Amygdala (tissue), 56 donors: ENCODE measurements at places on chromosomes 3 and 15.

DNA sequence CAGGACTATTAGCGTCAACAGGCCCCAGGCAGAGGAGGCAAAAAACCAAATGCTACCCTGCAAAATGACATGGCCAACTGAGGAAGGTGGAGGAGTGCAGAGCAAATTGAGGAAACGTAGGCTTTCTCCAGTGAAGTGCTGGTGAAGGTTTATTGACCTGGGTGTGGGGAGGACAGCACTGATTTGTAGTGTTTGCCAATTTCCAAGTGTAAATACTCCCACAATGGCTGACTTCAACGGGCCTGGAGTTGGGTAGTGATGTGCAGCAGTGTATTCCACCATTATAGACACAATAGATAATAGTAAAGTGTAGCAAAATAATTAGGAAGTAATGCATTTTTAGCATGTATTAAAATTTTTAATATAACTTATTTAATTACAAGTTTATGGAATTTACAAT, 32.2 kb upstream of the TPM1 start:
- DNase-seq: no peak

- DNase-seq: no peak
These were observed 64.3 kb downstream of the LEO1 start for GRCh38 chr15:51907136-51907862.

DNA sequence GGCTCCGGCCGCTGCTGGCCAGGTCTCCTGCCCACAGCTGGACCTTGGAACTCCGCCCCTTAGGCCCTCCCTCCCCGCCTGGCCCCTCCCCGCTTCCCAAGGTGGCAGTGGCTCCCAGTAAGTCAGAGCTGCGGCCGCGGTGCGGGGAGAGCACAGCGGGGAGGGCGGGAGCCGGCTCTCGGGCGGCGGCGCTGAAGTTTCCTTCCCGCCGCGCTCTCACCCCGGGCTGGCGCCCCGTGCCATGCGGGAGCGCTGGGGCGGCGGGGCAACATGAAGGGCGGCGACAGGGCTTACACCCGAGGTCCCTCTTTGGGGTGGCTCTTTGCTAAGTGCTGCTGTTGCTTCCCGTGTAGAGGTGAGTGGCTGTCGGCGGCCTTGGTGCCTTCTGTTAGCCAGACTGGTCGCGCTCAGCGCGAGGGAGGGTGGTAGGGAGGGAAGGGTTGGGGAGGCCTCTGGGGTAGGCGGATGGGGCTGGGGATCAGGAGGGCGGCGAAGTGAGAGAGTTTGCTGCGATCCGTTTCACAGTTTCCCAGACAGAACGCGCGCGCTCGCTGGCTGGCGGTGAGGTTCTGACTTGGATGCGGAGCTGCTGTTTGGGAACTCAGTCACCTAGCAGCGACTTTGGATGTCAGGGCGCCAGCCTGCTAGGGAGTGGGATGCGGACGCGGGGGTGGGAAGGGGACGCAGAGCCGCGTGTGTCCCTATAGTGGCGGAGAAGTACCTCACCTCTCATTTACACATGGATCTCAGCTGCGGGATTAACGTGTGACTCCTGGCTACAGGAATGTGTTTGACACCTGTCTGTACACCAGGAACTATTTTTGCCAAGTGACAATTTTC, 145.5 kb upstream of the UMPS start:
- DNase-seq: peak; percentile 35

DNA sequence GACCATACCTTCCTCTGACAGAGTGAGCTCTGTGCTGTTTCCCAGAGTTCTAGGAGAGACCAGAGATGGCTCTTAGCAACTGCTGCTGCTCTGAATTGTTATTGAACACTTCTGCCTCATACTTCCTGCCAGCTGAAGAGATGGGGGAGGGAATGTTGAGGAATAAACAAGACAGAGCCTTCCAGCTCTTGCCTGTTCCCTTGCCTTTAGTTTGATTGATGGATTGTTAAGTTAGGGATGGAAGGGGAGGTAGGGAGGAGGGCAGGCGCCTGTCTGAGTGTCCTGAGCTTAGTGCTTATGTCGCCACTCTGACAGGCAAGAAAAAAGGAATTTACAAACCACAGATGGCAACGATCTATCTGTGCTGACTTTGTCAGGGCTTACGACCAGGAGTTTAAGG, 42.8 kb downstream of the ZNF609 start:
- DNase-seq: no peak

DNA sequence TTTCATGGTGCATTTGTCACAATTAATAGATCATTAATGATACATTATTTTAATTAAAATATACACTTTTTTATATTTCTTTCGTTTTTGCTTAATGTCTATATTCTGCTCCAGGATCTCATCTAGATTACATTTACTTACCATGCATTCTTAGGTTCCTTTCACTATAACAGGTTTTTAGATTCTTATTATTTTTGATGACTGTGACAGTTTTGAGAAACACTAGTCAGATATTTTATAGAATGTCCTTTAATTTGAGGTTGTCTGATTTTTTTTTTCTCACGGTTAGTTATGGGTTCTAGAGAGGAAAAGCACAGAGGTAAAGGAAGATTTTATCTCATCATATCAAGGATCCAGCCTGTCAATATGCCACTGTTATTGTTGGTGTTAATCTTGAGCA, 595.8 kb upstream of the BCHE start:
- no peak for DNase-seq

DNA sequence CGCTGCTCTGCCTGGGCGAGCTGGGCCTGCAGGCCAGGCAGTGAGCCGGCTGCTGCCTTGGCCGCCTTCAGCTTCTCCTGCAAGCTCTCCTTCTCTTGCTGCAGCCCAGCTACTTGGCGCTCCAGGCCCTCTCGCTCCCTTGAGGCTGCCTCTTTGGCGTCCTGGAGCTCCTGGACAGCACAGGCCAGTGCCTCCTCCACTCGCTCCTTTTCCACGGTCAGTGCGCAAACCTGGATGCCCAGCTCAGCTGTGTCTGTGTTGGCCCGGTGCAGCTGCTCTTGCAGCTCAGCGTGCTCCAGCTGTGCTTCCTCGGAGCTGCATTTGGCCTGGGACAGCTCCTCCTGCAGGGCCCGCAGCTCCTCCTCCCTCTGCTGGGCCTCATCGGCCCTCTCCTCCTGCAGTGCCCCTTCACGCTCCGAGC, 23.1 kb downstream of the CXCR6 start:
- DNase-seq: no peak

GRCh38 chr3:150068440-150069153, 97.9 kb upstream of the PFN2 start:
- DNase-seq: no peak
